ENCODE measurements at places on chromosomes 3 and 15.
A peak's percentile ranks its signal among the peaks of the same experiment; 100 is the strongest.

DNA sequence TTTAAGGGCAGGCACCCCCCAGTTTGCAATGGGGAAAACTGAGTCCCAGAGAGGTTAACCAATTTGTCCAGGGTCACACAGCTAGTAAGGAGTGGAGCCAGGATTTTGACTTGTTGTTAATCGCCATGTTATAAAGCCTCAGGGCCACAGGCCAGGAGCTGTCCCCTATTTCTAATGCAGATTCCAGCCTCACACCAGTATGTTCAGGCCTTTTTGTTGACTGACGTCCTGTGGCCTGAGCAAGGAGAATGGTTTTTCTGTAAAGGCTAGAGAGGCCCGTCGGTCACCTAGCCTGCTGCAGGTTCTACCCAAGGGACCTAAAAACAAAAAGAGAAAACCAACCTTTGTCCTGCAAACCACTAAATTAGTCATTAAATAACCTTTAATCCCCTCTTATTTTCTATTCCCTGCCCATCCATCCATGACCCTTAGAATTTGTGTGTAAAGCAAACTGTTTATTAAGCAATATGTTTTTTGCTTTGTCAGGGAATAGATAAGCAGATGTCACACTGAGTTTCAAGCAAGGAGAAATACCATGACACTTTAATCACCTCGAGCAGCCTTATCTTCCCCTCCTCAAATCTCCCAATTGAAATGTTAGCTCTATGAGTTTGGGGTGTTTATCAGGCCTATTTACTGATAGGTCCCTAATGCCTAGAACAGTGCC lies 14.1 kb downstream of the ACOX2 start:
- no peak for ATAC-seq

DNA sequence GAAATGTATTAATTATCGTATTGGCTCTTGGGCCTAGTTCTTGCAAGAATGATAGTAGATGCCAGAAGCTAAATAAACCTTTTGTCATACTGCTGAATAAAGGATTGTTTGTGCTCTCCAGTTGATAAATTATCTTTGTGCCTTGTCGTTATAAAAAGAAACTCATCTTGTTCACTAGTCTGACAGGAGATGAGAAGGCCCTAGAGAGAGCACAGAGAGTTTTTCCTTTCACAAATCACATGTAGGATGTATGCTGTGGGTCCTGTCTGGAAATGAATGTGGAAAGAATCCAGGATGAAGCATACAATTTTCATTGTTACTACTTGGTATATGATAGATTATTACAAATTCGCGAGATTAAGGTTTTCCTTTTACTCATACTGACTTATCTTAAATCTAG lies 113.0 kb downstream of the NLGN1 start:
- no peak for ATAC-seq

GRCh38 chr3:195921334-195921791 lies 13.0 kb upstream of the TNK2 start:
- ATAC-seq = peak; percentile 66

DNA sequence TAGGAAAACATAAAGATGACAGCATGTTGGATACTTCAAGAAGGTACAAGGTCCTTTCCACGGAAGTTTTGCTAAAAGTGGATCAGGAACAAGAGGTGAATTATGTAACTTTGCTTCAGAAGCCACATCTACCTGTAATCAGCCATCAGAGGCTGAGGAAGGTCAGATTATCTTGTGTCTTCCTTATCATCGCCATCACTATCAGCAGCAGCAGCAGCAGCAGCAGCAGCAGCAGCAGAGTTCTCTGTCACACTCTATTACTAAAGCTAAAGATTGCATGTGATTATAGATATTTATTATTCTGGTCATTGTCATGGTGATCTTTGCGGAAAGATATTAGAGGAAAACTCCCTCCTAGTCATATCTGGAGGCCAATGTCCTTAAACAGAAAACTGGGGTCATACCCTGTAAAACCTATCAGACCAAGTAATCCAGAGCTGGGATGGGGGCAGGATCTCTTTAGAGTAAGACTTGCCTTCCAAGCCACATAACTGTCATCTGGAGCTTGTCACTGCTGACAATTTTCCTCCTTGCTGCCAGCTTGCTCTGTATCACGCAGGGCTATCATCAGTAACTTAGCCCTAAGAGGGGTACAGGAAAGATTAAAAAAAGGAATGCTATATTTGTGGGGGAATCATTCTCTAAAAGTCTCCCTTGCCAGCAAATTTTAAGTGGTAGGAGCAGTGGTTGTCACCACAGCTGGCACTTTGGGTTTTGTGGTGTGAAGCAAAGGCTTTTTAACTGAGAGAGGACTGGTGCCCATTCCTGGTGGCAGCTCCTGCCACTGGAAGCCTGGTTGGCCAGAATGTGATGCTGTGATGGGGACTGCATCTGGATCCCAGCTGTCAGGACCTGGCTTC lies 130.9 kb upstream of the RASGRP1 start:
- ATAC-seq = no peak

DNA sequence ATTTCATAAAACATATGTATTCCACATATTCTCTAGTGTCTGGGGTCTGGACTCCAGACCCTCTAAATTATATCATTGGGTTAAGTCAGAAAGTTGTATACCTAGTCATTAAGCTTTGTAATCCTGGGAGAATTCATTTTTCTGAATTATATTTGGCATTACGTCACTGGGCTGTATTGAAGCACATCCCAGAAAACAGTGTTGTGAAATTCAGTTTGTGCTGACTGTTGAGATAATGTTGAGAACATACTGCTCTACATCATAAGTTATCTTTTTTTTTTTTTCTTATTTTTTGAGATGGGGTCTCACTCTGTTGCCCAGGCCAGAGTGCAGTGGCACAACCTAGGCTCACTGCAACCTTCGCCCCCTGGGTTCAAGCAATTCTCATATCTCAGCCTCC lies 153.1 kb upstream of the STT3B start:
- no peak for ATAC-seq

GRCh38 chr3:10992943-10993728 lies 588 bp downstream of the SLC6A1 start:
- peak; percentile 9 for ATAC-seq

DNA sequence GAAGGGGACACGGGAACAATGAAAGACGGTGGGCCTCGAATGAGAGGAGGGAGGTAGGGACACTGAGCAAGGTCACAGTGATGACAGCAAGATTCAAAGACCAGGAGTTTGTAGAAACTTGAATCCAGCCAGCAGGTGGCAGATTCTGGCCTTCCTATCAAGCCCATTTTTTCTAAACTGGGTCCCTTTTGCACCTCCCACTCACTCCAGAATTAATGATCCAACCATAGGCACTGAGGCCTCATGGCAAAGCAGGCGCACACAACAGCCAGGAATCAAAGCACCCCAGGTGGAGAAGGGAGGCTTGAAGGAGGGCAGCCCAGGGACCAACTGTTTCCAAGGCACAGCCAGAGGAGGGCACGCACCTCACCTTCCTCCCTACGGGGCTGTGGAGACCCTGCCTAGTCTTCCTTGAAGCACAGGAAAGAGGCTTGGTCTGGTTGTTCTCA lies 90.2 kb downstream of the ANP32A start:
- ATAC-seq = peak; percentile 38

- peak; percentile 10 for ATAC-seq
Measured at GRCh38 chr15:90710436-90711027, 6.6 kb upstream of the BLM start.

DNA sequence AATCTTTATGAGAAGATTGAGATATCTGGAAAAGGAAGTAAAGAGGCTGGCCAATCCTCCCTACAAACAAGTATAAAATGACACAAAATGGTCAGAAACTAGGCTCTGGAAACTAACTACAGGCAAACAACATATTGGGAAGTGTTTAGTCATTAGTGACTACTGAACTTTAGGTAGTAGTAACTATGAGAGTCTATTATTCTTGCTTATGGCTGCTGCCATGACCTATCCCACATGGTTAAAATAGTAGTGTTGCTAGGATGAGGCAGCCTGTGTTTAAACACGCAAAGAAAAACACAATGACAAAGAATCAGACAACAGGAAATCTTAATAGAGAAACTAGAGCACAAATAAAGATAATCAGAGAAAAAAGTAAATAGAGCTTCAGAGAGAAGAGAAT lies 67.9 kb downstream of the RFX7 start:
- no peak for ATAC-seq

- no peak for ATAC-seq
Measured at GRCh38 chr15:73822998-73823397, 50.4 kb upstream of the TBC1D21 start.

- ATAC-seq = no peak
Measured at GRCh38 chr15:44956388-44956787, at the start of gene TERB2. Gene TERB2, plus strand, starts transcription at chr15:44956687. Its CDS starts 32 bp downstream, at chr15:44956719.

- ATAC-seq = no peak
Measured at GRCh38 chr3:31091748-31092147, 197.3 kb upstream of the GADL1 start.

DNA sequence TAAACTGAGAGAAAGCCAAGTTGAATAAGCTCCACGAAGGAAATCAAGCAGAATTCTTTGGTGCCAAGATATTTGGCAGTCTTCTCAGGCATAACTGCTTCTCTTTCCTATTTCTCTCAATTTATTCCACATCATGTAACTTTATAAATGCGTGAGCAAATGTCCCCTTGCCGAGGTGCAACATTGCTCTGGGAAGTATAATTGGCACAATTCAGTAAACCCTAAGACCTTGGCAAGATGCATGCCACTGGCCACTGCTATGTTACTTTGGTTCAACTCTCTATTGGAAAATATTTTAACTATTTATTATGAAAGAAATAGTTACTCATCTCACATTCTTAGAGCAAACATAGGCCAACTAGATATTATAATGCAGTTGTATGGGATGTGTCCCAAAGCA lies 170.2 kb downstream of the SUCNR1 start:
- no peak for ATAC-seq

DNA sequence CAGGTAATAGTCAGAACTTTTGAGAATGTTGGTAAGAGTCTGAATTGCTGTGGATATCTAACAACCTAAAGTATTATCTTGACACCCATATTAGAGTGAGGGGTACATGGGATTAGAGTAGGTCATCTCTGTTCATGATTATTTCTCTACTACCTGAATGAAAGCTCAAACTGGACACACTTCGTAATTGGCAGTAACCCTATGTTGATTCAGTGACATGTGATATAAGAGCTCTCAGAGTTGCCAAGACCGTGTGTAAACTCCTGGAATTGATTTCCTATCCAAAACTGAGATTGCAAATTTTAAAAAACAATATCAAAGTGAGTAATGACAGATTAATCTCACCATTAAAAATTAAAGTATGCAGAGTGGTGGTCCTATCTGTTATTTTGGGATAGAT lies 214.8 kb upstream of the ARHGEF26 start:
- ATAC-seq = no peak

GRCh38 chr3:171458071-171458863 lies 1.9 kb downstream of the TNIK start:
- ATAC-seq = no peak

GRCh38 chr15:40266828-40267304 lies 16.0 kb downstream of the ANKRD63 start:
- peak; percentile 93 for ATAC-seq

DNA sequence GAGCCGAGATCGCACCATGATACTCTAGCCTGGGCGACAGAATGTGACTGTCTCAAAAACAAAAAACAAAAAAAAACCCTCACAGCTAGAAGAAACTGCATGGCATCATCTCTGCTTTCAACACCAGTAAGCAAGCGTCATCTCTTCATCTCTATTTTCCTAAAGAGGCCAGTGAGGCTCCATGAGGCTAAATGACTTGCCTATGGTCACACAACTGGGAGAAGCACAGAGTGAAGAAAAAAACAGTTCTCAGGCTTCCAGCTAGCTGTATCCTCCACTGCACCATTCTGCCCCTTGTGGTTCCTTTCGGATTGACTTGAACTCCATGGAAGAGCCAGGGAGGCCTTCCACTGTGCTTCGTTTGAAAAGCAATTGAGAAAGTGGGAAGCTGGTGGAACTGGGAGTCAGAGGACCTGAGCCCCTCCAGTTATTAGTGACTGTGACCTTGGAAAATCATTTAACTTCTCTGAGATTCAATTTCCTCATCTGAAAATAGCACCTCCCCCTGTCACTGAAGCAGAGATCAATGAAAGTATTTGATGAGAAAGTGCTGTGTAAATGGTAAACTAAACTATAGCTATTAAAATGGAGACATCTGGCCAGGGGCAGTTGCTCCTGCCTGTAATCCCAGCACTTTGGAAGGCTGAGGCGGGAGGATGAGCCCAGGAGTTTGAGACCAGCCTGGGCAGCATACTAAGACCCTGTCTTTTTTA lies 32.1 kb upstream of the DENND4A start:
- peak; percentile 69 for ATAC-seq

GRCh38 chr3:75938921-75939320 lies 153.6 kb upstream of the ZNF717 start:
- ATAC-seq = no peak

GRCh38 chr3:105608623-105609022 lies 241.9 kb downstream of the ALCAM start:
- ATAC-seq = no peak

DNA sequence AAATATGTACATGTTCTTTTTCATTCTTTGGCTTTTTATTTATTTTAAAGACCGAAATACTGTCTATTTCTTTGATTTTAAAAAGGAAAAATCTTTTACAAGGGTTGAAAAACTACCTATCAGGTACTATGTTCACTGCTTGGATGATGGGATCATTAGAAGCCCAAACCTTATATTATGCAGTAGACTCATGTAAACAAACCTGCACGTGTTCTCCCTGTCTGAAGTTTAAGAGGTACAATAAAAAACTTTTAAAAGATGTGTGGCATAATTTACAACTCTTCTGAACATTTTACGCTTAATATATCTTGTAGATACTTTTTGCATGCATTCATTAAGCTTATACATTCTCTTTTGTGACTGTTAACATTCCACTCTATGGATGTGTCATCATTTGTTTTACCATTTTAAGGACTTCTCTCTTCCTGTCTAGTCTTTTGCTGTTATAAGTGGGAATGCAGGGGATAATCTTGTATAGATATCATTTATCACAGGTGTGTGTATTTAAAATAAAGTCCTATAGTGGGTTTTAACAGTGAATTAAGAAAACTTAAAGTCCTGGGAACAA lies 6.2 kb downstream of the MGA start:
- ATAC-seq = no peak

GRCh38 chr3:52670621-52671521 lies 14.8 kb downstream of the PBRM1 start:
- ATAC-seq = peak; percentile 99

DNA sequence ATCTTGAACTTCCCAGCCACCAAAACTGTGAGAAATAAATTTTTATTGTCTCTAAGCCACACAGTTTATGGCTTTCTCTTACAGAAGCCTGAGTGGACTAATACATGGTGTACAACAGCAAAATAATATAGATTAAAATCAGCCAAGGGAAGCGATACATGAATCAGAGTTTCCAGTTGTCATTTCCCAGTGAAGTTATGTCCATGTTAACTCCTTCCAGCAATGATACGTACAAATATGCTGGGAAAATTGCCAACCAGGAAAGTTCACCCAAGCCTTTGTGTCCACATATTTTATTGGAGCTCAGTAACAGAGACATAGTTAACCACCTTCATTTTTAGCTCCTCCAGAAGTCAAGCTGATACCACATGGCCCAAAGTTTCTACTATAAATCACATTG lies 280.9 kb upstream of the KCNMB2 start:
- no peak for ATAC-seq
